ENCODE measurements at places on chromosomes 2 and 18. TPM values are rescaled to one million over a fixed set of nuclear protein-coding genes. Genes with fewer than 3 reads are reported as not detected.

DNA sequence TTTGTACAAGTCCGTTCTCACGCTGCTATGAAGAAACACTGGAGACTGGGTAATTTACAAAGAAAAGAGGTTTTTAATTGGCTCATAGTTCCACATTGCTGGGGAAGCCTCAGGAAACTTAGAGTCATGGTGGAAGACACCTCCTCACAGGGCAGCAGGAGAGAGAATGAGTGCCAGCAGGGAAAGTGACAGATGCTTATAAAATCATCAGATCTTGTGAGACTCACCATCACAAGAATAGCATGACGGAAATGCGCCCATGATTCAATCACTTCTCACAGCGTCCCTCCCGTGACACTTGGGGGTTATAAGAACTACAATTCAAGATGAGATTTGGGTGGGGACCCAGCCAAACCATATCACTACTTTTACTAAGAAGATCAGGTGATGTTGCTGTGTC lies 285.8 kb downstream of the TMX3 start:
- DNase-seq, result no peak

DNA sequence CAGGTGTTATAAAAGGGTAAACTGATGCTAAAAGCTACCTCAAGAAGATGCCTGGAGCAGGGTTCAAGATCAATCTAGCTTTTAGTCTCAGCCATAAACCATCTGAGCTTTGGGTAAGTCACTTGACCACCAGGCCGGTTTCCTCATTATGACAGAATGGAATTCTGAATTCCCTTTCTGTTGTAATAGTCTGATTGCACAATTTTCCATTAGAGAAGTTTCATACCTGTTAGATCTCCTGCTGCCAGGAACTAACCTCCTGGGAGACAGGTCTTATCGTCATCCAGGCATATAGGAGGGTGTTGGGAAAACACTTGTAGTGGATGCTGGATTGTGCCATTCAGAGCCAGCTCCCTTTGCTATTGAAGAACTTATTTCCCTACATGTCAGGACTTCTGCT lies 272.5 kb downstream of the TDRD15 start:
- DNase-seq, result no peak

- DNase-seq, result no peak
Measured at GRCh38 chr2:69720404-69720803, 21.5 kb upstream of the ANXA4 start.

DNA sequence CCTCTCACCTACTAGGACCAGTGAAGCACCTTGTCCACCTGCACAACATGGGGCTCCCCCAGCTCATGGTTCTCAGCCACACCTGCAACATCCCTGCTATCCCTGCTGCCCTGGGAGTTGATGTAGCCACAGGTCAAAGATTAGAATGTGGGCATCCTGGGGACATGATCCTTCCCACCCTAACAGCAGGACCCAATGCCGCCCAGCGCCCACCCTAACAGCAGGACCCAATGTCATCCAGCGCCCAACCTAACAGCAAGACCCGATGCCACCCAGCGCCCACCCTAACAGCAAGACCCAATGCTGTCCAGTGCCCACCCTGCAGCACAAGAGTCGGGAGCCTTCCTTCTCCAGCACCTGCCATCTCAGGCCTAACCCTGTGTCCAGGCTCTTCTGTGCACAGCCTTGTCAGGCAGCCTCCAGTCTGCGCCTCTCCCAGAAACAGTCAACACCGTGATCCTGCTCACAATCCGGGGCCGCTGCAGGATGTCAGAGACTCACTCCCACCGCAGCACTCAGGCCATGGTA lies 237.3 kb upstream of the SALL3 start:
- DNase-seq, result no peak

Gene STARD6
- not detected for total RNA-seq

GRCh38 chr2:45700407-45701013 lies 49.0 kb downstream of the PRKCE start:
- DNase-seq, result no peak

All from esophagus muscularis mucosa (tissue), 4 donors.